ENCODE measurements at places on chromosomes 11 and 22.

GRCh38 chr11:131070365-131070764, 154.1 kb upstream of the SNX19 start:
- DNase-seq = no peak

DNA sequence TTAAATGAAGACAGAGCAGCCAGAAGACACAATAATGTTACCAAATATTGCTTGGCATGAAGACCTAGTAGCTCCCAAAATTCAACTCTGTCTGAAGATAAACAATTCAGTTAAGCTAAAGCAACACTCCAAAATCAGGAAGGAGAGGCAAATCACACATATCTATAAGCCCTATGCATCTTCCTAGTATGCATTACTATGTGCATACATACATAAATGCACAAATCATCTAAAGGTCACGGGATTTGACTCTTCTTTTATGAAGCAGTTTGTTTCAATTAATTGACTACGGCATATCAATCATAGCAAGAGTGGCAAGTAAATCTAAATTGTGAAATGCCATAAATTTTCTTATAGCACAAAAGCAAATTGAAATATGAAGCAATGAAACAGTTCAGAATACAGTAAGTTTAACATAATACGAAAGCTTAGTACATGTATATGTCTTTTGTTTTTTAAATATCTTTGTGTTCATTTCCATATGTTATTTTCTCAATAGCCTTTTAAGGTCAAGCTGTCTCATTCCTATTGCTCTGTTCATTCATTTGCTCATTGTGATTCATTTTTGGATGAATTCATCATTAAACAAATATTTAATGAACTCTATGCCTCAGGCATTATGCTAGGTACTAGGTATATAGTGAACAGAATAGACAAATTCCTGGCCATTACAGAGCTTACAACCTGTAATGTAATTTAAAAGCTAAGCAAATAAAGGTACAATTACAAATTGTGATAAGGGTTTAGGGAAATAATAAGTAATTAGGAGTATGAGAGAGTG, 540.5 kb downstream of the DLG2 start:
- no peak for DNase-seq

DNA sequence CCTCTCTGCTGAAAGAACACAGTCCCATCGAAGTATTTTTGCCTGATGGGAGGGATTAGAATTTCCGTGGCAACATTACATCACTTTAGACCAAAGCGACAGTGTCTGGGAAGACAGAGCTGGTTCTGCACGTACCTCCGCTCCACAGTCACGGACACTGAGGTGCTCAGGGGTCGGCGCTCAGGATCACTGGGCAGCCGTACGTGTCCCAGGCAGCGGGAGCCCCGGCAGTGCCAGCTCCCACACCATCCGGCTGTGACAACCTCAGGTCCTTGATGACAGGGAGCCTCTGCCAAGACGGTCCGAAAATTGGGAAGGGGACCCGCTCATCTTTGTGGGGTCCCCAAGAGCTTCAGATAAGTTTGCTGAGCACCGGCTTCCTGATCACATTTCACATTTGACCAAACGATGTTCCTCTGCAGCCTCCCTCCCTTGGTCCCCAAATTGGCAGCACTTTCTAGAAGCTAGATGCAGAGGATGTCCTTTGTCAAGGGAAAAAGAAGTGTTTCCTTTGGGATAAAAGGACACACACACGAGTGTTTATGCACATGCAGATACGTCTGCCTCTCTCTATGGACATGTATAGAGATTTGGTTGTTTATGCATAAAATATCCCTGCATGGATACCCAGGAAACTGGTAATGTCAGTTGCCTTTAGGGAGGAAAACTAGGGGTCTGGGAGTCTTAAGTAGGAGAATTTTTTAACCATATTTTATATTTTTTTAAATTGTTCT, 61.6 kb upstream of the LINC01488 start:
- DNase-seq = no peak

GRCh38 chr11:15313862-15314261, 199.1 kb downstream of the INSC start:
- DNase-seq = no peak

DNA sequence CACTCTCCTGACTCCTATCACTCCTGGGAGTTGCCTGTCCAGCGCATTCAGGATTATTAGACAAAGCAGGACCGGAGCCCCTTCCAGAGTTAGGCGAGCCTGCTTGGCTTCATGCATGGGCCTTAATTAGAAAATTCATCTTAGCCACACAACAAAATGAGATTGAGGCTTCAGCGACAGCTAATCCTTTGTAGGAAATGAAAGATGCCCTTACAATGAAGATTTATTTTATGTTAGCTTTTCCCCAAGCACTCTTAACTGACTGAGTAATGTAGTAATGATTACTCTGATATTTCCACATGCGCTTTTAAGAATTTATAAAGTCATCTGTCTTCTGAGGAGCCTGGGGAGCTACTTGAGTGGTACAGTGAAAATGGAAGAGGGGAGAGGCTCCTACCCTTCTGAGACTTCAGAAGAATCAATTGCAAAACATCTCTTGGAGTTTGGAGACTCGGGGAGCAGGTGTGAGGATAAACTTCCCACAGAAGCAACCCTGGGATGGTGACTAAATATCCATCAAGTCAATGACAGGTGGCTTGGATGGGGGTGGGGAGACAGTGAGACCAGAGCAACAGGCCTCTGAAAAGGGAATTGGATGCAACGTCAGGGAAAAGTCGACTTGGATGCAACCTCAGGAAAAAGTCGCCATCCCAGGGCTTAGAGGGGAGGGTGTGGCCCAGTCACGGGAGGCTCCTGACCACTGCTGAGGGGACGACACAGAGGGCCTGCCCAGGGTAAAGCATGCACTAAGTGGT, 434.5 kb upstream of the B3GAT1 start:
- DNase-seq = no peak

GRCh38 chr22:17978027-17978426, 46.3 kb downstream of the MICAL3 start:
- no peak for DNase-seq

GRCh38 chr11:77063407-77063806, 3.4 kb upstream of the CAPN5 start:
- no peak for DNase-seq

- DNase-seq = no peak
These were observed 5.4 kb downstream of the PLXNB2 start for GRCh38 chr22:50302041-50302541.

DNA sequence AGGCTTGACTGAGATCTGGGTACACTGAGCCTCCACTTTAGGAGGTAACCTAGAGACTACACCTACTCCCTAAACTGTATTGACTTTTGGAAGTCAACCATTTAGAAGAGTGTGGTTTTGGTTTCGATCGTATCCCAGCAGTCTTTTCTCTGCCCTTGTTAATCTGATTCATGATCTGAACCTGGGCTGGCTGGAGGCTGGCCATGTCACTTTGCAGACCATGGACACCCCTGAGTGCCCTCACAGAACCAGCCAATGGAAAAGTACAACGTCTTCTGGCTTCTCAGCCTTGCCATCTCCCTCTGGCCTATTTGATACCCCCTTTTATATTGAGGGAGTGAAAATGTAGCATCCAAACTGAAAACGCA, 10.8 kb downstream of the EHF start:
- DNase-seq = no peak

DNA sequence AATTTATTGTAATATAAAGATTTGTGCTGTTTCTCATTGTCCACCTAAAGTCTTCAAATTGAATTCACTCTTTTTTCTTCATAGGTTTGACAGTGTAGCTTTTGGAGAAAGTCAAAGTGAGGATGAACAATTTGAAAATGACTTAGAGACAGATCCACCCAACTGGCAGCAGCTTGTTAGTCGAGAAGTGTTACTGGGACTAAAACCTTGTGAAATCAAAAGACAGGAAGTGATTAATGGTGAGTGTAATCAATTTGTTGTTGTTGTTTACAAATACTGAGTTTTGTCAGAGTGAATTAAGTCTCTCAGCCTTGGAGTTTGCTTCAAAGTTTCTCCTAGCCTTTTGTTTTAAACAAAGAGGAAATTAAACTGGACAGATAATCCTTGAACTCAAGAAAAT, 53.6 kb upstream of the GRIK4 start:
- DNase-seq = no peak

GRCh38 chr11:85665733-85666132, 804 bp upstream of the CREBZF start:
- DNase-seq = peak; percentile 34

GRCh38 chr11:34595960-34596644, 24.8 kb upstream of the EHF start:
- no peak for DNase-seq

DNA sequence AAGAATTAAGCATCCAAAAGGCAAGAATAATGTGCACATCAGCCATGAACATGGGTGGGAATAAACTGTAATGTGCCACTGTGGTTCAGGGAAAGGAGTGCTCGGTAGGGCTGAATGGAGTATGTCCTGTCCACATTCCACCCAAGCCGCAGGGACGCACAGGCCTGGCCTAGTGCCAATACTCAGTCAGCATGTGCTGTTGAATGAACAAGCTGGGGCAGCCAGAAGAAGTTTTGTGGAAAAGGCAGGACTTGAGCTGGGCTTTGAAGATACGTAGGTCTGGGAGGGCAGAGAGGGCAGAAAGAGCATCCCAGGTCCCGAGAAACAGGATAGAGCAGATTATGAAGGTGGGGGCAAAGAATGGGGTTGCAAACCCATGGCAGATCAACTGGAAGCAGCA, 60.0 kb upstream of the PLET1 start:
- no peak for DNase-seq

DNA sequence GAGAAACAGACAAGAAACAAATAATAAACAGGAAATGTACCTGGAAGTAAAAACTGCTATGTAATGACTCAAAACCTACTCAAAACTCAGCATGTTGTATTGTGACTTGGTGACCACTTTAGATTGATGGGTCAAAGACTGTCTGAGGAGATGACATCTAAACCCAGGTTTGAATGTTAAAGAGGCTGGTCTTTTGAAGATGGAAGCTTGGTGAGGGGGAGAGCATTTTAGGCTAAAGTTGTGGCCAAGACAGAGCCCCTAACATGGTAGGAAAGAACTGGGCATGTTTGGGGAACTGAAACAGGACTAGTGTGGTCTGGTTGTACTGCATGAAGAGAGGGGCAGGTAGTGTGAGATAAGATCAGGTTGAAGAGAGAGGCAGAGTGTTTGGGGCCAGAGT, 85.3 kb upstream of the MYO18B start:
- DNase-seq = no peak

- no peak for DNase-seq
These were observed 1.2 kb downstream of the TOB2 start for GRCh38 chr22:41445129-41446056.

- DNase-seq = no peak
These were observed 33.7 kb downstream of the ZC3H12C start for GRCh38 chr11:110126936-110127335.

- DNase-seq = no peak
These were observed 9.6 kb upstream of the TPST2 start for GRCh38 chr22:26599505-26599904.

DNA sequence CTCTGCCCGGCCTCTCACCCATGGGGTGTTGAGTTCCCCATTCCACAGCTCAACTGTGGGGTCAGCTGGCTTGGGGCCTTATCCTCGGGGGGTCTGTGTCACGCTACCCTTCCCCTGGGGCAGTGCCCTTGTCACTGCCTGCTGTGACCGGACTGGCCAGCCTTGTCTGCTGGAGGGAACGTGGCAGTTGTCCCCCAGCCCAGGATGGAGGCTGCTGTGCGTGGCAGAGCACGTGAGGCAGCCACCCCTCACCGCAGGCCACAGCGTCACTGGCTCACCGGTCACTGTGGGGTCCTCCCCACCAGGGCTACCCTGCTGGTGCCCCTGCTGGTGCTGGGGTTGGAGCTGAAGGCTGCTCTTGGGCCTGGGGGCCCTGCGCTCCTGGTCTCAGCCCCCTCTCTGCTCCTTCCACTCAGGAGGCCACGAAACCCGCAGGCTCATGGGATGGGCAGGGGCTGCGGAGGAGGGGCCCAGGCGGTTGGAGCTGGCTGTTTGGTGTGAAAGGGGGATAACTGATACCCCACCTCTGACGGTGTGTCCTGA, 13.4 kb downstream of the BRSK2 start:
- DNase-seq = no peak

DNA sequence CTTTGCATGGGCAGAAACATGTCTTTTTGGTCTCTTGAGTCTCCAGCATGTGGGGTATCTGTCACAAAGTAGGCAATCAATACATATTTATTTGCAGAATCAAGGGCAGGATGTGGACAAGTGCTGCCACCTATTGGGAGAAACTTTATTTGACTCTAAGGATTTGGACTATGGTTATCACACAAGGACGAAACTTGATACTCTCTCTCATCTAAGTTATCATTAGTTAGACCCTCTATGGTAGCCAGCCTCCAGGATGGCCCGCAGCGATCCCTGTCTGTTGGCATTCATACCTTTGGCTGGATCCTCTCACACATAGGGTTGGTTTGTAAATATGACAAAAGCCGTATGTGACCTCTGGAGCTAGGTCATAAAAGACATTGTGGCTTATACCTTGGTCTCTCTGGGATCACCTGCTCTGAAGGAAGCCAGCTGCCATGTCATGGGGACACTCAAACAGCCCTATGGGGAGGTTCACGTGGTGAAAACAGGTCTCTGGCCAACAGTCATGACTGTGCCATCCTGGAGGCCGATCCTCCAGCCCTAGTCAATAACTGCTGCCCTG, 1.1 kb upstream of the FBXO7 start:
- DNase-seq = peak; percentile 80

GRCh38 chr11:12187399-12187798, 77.0 kb downstream of the MICAL2 start:
- no peak for DNase-seq

- no peak for DNase-seq
These were observed 96.0 kb downstream of the COMMD9 start for GRCh38 chr11:36193290-36193619.

DNA sequence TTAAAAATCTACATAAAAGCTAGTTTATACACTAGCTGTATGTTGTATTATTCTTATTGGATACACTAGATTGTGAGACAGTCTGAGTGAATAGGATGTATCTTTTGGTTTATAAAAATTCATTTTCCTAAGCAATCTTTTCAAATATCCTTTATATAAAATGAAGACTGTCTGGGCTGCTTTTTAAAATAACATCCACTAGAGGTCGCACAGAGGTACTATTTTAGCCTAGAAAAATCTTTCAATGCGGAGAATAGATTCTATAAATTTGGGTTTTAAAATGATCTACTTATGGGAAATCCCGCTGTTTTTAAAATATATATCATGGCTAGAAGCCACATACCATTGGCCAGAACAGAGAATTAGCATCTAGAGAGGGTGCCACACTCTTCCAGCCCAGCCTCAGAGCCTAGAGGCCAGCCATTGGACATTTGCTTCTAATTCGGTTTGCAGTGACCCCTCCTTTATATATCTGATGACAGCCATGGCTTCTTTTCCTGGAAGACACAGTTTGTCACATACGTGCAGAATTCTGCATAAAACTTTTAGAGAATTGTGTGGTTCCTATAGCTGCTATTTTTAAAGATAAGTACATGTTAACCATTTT, 7.3 kb downstream of the C11orf97 start:
- peak; percentile 52 for DNase-seq

DNA sequence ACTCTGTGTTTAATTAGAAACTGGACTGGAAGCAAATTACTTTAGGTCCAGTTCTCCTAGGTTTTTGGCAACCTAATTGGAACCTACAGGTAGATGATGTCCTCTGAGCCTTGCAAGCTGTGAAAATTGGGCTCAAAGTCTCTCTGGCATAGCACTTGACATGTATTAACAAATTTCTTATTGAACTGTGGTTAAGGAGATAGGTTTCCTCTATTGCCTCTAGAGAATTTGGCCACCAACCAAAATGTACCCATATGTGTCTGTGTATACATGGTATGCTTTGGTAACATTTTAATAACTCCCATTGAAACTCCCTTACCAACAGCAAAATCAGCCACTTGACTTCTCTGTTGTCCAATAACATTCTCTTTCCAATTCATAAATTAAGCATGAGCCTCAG, at the start of gene OR4D10:
OR4D10 (plus strand) TSS at position 301 of the 400 bp plus-strand sequence. CDS start 4,115 bp downstream, outside the sequence.
- DNase-seq = no peak

- no peak for DNase-seq
These were observed 79.4 kb downstream of the ZC3H12C start for GRCh38 chr11:110172468-110173065.

Measured in CD4-positive, alpha-beta T cell treated with Interferon alpha-2 for 1 hour (primary cell).